ENCODE measurements at places on chromosomes 11 and 22.

- DNase-seq: no peak
Observed at GRCh38 chr11:14058061-14058460, 95.5 kb downstream of the SPON1 start.

- DNase-seq: no peak
Observed at GRCh38 chr22:19994851-19995610, 21.6 kb downstream of the ARVCF start.

DNA sequence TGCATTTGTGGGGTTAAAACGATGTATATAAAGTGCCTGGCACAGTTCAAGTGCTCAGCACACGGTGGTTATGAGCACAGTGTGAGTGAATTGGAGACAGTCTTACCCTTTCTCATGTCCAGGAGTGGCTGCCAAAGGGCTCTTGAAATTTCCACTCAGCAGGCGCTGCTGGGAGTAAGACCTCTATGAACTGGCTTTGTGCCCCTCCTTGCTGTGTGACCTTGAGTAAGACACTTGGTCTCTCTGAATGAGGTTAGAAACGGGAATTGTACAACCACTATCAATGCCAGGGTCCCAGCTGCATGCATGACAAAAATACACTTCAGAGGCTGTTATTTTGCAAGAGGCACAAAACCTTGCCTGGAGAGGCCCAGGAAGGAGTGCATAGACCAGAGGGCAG, 86.6 kb downstream of the TSPAN18 start:
- DNase-seq: no peak

- DNase-seq: no peak
Observed at GRCh38 chr11:7457211-7457610, 28.1 kb upstream of the OLFML1 start.

GRCh38 chr11:64331569-64332371, 8.2 kb upstream of the CCDC88B start:
- no peak for DNase-seq

DNA sequence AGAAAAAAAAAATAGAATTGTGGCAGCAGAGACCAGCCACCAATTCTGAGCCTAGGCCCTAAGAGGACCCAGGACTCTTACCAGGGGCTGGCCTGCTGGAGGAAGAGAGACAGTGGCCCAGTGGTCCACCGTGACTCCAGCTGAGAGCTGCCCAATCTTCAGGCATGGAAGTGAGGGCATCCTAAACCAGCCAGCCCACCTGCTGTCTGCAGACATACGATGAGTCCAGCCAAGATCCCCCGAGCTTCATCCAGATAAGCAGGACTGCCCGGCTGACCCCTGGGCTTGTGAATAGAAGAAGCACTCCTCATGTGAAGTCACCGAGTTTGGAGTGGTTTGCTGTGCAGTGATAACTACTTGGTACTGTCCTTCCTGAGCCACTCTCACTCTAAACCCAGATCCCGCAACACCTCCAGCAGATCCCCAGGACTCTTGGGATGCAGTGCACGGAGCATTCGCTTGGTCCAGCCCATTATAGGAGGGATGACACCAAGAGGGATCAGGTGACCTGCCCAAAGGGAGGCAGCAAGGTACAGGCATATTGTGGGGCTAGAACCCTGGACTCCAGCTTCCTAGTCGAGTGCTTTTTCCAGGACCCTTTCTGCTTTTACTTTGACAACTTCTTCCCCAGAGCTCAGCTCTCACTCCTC, 41.7 kb upstream of the FGF3 start:
- no peak for DNase-seq

DNA sequence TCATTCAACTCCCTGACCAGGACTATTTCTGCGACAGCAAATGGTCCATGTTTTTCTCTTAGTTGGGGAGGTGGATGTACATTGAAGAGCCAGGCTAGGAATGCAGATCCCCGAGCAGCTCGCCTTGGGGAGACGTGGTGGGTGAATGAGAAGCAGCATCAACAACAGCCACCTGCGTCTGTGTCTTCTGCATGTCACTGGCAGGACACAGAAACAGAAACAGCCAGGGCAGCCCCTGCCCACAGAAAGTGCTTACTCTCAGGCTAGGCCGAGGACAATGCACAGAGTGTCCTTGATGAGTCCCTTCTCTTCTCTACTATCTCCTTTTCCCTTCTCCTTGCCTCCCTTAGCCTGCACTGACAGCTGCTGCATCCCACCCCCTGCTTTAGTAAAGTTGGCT, 541.9 kb upstream of the CADM1 start:
- no peak for DNase-seq

All from esophagus squamous epithelium (tissue), 5 donors.